ENCODE measurements at places on chromosomes 1 and 21.

GRCh38 chr21:46172863-46173528, 11.3 kb downstream of the SPATC1L start:
- DNase-seq, result no peak

- no peak for DNase-seq
Measured at GRCh38 chr1:205258719-205259118, 31.0 kb downstream of the TMCC2 start.

GRCh38 chr21:45064618-45065399, 9.6 kb upstream of the ADARB1 start:
- DNase-seq, result no peak

- DNase-seq, result no peak
Measured at GRCh38 chr1:3155926-3156220, 86.9 kb downstream of the PRDM16 start.

GRCh38 chr21:41800425-41801320, 33.8 kb upstream of the RIPK4 start:
- no peak for DNase-seq

DNA sequence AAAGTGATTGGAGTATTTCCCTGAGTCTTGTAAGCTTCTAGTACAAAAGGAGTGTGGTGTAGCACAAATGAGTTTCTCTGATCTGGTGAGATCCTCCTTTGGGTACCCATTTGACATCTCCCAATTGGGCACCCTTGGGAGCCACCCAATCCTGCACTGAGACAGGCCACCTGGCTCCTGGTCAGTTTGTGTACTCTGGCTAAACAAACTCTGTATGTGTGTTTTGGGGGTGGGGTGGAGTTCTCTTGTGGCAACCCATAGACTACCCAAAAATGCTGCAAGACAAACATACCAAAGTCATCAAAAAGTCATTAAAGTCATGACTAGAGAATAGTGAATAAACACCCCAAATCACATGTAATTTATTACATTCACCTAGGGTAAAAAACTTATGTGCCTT, 8.4 kb upstream of the HIVEP3 start:
- DNase-seq, result no peak

DNA sequence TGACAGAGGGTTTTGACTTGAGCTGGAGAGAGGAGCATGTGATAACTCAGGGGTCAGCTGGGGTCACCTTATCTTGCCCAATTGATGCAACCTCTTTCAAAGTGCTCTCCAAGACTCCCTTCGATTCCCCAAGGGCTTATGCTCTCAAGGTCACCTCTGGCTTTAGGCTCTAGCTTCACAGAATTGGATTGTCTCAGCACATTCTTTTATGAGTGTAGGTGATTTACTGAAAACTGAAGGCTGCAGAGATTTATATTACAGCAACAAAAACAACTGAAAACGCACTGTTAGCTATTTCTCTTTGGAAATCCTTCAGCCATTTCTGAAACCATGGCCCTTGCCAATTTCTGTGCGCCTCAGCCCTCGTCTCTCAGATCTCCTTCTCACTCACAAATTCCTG, 34.5 kb upstream of the MAP1LC3C start:
- DNase-seq, result no peak

DNA sequence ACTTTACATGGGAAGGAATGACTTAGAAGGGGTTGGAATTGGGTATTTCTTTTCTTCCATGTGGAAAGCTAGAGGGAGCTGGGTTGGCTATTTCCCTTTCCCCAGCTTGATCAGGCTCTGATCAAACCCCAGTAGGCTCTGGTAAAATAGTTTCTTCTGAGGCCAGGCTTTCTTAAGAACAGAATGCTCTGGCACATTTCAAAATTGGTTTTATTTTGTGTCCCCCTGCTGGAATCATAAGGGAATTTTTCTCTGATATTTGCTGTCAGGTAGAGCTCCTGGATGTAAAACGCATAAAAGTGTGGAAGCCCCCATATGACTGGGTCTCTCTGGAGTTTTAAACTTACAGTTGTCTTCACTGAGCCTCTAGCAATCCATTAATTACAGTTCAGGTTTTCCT, 17.1 kb upstream of the APOBEC4 start:
- DNase-seq, result no peak

DNA sequence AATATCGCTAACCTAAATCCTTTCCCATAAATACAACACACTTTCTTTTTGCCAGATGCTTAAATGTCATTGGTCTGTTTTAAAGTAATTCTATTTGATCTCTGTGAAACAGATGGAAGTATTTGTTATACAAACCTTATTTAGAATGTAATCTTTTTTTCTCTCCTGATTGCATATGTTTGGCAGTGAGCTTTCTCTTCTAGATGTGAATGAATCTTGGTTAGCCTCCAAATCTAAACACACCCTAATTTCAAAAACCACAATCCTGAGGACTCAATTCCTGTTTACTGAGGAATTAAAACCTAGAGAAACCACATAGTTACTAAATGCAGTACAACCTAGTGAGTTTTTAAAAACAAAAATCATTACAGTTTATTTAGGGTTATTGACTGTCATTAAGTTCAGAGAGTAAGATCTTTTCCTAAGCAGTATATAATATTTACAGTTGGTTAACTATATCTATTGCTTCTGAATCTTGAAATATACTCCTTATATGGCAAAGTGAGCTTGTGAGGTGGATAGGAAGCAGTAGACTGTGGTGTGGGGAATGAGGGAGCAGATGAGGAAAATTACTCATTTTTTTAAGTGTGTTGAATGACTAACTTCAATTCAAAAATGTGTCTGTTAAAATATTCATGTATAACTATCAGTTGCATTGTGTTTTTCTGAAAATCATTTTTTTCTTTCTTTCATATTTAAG, 218.7 kb downstream of the FMN2 start:
- DNase-seq, result no peak

DNA sequence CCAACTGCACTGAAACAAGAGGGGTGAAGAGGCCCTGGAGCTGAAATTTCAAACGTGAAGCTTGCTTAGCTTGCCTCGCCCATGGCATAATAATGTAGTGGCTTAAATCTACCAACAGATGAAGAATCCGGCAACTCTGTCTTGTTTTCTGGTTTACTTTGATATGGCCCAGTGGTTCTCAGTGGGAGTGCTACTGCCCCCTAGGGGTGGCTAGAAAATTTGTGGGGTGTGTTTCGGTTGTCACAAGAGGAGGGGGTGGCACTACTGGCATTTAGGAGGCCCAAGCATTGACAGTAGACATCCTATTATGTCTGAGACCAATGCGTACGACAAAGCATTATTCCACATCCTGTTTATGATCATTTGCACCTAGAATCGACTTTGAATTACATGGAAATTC, 51.9 kb upstream of the C8B start:
- DNase-seq, result no peak

GRCh38 chr1:97904534-97904933, 16.3 kb downstream of the DPYD start:
- DNase-seq, result no peak

DNA sequence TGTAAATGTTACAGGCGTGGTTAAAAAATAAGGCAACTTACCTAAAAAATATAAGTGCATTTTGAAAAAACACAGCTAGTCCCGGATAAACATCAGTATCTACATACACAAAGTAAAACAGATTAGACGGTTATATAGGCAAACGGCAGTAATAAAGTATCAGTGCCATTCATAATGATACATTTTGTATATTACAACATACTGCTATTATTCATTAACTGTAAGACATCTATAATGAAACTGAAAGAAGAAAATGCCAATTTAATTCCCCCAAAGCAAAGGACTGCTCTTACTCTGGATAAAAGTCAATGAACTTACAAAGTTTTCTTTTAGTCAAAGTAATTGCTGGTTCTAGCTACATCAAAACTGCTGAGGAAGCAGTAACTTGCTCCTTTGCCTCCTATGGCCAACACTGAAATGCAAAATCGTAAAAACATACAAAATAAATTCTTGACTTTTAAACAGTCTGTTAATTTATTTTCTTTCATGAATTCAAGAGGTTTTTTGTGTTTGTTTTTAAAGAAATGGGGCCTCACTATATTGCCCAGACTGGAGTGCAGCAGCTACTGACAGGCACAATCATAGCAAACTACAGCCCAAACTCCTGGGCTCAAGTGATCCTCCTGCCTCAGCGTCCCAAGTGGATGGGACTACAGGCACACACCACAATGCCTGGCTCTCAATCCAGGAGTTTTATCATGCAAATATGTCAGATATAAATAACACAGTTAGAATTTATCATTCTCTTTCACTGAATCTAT, 23.9 kb downstream of the TMEM50B start:
- DNase-seq, result no peak

DNA sequence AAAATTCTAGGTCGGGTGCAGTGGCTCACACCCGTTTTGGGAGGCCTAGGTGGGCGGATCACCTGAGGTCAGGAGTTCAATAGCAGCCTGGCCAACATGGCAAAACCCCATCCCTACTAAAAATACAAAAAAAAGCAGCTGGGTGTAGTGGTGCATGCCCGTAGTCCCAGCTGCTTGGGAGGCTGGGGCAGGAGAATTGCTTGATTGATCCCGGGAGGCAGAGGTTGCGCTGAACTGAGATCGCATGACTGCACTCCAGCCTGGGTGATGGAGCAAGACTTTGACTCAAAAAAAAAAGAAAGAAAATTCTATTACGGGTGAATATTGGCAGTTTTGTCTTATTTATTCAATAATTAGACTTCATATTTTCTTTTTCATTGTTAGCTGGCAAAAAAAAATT, 62.1 kb downstream of the SNX7 start:
- no peak for DNase-seq

All from ascending aorta (tissue), 2 donors.